Stimulated activated CD8-positive, alpha-beta memory T cell treated with anti-CD3 and anti-CD28 coated beads, Interleukin-7, amount 100 ng/mL, for 1 hour (primary cell): ENCODE measurements at places on chromosomes 13 and 19.

DNA sequence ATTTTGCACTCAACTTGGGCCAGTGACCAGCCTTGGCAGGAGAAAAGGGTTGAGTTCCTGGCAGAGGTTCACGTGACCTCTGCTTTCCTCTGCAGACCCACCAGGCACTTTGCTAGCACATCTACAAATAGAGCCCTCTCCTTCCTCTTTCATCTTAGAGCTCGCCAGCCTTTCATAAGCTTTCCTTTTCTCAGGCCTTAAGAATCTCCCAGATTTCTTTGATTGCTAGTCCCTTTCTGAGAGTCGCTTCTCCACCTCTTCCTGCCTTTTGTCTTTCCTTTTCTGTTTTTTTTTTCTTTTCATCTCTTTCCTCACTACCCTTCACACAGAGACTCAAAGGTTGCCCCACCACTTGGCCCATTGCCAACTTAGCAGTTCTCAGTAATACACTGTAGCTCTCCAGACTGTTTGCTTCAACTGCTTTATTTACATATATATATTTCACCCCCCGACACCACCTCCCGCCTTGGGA, 375.7 kb upstream of the SPRY2 start:
- DNase-seq, result no peak

DNA sequence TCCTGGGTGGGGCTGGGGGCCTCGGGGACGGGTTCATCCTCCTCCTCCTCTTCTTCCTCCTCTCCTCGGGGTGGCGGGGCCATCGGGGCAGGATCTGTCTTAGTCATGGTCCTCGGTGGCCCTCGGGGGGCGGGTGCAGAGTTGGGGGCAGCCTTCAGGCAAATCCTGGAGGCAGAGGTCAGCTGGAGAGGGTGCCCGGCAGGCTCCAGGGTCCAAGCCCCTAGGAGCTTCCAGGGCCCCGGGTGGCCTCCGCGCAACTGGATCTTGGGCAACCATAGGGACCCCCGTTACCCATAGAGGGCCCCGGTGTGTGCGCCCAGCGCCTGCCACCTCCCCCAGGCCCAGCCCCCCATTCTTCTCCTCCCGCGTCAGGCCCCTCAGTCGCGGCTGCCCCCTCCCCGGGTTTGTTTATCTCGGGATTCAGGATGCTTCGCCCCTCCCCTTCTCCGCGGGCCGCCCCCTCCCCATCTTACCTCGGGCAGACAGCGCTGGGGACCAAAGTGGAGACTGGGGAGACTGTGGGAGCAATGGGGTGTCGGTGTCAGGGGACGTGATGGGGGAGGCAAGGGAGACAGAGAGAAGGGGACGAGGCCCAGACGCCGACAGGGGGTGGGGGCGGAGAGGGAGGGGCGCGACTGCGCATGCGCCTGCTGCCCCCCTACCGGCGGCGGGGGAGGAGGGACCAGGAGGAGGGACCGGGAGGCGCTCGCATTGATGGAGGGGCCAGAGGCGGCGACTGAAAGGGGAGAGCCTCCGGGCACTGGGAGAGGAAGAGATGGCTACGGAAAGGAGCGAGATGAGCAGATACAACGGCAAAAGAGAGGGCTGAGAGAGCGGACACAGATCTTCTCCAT, at the start of gene CLIP3:
Gene CLIP3, minus strand, starts transcription at position 623 of the 854 bp plus-strand sequence. Its CDS starts 516 bp downstream, at position 107.
- DNase-seq, result peak; percentile 23

DNA sequence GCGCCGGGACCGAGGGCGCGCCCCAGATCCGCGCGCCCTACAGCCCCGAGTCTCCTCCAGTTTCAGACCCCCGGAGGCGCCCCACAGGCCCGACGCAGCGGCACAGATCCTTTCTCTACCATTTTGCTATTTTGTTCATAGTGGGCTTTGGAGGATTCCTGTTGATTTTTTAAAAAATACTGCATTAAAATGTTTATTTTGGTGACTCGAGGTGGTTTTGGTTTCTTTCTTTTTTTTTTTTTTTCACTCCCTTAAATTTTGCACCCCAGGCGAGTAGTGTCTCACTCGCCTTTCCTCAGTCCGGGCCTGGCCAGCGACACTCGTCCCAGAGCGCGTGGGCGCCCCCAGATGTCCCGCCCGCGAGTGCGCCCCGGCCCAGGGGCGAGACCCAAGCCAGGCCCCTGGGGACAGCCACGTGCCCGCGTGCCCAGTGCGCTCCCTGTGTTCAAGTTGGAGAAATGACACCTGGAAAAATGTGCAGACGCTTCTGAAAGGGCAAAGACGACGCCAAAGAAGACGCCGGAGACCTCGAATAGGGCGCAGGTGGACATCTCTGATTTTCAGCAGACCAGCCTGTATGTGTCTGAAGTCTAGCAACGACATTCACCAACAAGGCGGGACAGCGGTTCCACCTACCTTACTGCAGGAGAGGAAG, 471 bp upstream of the INSR start:
- DNase-seq, result no peak

DNA sequence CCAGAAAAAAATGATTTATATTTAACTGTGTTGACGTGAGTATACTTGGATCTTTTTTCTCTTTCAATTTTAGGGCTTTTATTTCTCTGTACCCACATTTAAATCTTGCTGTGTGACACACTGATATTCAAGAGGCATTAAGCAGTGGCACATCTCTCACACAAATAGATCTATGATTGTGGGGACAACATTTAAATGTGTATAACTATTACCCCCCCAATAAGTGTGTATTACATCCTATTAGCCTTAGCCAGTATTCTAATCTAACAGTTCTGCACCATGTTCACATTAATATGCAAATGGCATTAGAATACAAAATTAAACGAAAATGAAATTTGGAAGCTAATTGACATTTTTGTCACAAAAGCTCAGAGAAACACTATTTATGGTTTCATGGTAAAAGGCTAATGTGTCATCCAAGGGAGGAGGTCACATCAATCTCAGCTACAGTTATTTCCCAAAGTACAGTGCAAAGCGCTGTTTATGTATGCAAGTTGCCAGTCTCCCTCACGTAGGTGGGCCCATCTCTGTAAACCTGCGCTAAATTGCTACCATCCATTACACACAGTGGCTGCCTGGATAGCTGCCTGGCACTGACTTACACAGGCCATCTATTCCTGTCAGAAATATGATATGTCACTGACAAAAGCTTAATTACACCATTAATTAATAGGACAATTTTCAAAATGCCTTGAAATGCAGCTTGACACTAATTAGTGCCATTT, 984.7 kb upstream of the PCDH9 start:
- DNase-seq, result no peak

DNA sequence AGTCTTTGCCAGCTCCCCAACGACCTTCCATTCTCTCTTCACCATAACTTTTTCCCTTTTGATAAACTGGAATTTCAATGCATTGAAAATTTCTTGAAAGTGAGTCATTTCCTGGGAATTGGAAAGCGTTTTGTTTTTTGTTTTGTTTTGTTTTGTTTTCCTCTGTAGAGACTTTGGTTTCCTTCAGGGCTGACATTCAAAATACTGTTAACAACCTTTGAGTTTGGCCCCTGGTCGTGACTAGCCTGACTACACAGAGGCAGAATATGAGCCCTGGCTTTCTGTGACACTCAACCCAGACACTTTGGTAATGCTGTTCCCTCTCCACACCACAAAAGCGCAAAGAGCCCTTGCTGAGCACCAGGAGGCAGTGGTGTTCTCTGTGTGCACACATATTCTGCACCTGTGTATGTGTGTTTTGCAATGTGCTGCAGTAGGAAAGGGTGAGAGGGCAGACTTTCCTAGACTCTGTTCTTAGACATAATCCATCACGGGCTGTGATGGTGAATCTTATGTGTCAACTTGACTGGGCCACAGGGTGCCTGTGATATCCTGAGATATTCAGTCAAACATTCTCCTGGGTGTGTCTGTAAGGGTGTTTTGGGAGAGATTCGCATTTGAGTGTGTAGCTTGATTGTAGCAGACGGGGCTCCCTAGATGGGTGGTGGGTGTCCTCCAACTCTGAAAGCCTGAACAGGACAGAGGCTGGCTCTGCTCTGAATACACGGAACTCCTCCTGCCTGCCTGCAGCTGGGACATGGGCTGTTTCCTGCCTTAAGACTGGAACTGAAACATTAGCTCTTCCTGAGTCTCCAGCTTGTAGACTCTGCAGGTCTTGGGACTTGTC, 29.5 kb upstream of the ANKRD10 start:
- DNase-seq, result no peak

DNA sequence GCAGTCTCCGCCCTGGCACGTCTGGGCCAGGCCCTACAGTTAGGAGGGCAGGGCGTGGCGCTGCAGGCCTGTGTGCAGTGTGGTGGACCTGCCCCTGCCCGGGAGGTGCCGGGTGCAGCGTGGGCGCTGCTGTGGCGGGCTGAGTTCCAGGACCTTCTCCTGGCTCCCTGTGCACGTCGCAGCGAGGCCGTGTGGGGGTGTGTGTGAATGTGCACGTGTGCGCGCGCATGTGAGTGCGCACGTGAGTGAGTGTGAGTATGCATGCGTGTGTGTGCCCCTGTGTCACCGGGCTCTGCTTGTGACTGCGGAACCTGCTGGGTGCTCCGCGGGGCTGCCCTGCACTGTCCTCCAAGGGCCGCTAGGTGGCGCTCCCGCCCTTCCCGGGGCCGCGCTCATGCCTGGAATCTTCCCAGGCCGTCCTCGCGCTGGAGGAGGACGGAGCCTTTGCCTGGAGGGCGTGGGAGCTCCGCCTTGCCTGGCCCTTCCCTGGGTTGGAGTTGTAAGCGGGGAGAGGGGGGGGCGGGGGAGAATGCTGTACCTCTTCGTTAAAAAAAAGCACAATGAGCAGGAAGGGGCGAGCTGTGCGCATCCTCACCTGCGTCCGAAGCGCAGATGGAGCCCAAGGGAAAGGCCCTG, 79.3 kb downstream of the KDM4B start:
- DNase-seq, result peak; percentile 26

DNA sequence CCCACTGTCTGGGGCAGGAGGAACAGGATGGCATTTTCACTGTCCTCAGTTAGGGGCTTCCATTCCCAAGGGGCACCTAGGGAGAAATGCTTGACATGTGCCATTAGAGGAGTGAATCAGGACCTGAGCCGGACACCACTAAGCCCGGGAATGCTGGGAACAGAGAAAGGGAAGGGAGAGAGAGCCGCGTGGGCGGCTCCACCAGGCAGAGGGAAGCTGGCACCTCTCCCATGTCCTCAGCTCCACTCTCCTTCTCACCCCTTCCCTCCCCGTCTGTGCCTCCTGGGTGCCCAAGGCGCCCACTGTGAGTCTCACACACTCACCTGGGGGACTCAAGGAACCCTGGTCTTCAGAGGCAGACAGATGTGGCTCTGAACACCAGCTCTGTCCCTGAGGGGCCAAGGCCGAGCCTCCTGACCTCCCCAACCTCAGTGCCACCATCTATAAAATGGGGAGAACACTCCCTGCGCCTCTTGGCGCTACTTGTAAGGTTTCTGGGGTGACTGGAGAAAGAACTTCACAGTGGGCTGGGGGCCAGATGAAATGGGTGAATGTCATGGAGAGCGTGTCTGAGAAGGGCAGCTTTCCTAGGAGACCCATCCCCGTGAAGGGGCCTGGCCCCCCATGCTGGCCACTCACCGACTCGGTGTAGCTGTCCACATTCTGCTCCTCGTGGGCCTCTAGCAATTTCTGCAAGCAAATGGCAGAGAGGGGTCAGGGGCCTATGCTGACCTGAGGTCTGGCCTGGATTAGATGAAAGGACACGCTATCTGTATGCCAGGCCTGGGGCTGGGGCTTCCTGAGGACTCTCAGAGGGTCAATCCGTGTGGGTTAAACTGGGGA, 5.3 kb upstream of the KPTN start:
- DNase-seq, result no peak

- DNase-seq, result no peak
Observed at GRCh38 chr13:68066879-68067513, 836.9 kb upstream of the PCDH9 start.

DNA sequence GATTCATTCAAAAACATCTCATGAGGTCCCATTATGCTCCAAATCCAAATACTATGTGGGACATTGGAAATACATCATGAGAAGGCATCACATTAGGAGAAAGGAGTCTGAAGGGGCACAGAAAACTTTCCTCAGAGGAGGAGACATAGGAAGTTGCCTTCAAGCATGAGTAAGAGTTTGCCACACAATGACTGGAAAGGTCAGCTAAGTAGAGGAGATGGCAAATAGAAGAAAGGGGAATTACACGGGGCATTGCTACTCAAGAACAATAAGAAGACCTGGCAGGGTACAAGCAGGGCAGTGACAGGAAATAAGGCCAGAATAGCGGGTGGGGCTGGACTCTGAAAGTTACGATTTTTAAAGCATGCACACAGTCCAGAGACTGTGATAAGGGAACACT, 231.6 kb downstream of the SPRY2 start:
- DNase-seq, result no peak

DNA sequence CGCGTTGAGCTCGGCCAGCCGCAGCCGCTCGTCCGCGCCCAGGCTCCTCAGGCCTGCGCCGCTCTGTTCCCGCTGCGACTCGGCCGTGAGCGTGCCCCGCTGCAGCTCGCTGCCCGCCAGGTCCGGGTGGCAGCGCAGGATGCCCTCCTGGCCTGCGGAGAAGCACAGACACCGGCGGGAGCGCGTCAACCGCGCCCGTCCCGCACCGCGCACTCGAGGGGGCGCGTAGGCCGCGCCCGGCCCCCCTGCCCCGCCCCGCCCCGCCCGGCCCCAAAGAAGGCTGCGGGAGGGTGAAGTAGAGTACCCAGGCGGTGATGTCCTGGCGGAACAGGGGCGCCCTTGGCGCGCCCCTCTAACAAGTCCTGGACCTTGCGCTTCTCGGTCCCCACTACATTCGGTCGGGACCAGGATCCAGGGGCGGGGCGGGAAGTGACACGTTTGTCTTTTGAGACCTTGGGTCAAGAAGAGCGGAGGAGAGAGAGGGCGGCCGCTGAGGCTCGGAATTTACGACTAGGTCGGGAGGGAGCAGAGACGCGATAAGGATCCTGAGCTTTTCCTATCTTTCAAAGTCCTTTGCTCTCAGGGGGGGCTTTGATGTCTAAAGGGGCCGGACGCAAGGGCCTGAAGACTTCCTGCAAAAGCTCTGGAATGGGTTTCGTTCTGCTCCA, 9.3 kb upstream of the CDX2 start:
- DNase-seq, result no peak

- no peak for DNase-seq
Observed at GRCh38 chr13:51412431-51412830, 40.4 kb downstream of the INTS6 start.

DNA sequence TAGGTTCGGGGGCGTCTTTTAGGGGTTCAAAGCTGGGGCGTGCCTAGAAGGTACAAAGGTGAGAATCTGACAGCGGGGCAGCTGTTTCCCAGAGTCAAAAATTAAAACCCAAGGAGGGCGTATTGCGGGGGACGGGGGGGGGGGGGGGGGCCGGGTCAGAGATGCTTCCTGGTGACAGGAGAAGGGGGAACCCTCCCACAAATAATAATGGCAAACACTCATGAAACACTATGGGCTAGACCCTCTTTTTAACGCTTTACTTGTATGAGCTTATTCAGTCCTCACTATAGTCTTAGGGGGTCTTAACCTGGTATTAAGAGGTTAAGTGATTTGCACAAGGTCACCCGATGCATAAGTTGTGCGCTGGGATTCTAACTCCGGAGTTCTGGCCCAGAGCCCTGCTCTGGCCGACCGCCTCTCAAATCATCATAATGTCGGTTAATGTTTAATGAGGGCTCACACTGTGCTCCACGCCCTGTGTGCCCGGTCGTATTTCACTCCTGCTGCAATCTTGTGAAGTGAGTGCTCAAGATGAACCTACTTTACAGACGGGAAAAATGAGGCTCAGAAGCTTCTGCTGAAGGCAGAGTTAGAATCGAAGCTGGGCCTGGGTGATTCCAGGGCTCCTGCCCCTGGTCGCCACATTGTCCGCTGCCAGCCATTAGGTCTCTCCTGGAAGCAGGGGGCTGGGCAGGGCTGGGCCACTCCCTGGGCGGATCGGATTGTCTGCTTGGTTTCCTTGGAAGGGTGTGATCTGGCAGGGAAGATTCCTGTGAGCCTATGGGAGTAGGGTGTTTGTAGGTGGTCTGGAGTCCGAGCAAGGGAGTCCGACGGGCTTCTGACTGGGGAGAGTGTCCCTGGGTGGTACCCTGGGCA, 964 bp downstream of the PAK4 start:
- no peak for DNase-seq
